Hepatocyte (in vitro differentiated cells): ENCODE measurements at places on chromosomes 13 and 19. TPM values are rescaled to one million over a fixed set of nuclear protein-coding genes. Genes with fewer than 3 reads are reported as not detected.

GRCh38 chr13:107238262-107238981 is 670.5 kb upstream of the ARGLU1 start:
- DNase-seq = no peak

DNA sequence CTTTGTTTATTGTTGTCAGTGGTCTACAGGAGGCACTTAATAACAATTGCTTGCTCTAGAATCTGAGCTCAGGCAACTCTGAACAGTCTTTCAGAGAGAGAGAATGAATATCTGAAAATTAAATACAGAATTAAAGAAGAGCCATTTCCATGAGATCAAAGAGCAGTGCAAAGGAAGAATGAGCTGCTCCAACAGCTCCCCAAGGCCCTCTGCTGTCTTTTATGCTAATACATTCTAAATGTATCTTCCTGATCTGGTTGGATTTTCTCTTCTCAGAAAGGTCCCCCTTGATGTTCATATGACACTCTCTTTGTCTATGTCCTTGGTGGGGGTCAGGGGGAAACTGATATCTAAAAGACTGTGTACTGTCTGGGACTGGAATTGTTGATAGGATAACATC is 1029.6 kb downstream of the PCDH9 start:
- DNase-seq = no peak

- no peak for DNase-seq
These were observed 163.4 kb downstream of the FOXO1 start for GRCh38 chr13:40503011-40503410.

DNA sequence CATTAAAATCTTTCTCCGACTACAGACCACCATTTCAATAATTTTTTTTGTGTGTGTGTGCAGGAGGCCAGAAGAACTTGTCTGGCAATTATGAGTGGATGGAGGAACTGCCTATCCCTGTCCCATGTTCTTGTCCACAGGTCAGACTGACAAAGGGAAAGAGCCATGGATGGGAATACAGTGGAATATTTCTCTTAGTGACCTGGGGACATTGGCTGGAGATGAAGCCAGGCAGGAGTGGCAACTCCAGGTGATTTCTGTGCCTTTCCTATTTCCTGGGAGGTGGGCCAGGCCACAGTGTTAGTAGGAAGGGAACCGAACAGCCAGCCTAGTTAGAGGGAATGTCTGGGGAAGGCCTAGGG is 3.7 kb downstream of the PSG9 start:
- no peak for DNase-seq

DNA sequence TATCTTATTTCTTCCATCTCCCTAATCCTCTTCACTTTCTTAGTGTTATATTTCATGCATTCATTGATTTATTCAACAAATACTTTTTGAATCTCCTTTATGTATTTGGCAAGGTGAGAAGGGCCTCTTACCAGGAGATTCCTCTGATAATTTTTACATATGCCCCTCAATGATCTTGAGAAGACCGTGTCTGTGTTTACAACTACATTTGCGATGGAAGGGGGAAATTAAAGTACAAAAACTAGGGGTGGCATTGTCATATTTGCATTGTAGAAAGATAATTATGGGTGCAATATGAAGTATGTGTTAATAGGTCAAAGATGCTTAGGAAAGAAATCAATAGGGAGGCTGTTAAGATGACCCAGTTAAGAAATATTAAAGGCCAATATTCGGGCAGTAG is 1108.4 kb upstream of the MIR17HG start:
- no peak for DNase-seq

DNA sequence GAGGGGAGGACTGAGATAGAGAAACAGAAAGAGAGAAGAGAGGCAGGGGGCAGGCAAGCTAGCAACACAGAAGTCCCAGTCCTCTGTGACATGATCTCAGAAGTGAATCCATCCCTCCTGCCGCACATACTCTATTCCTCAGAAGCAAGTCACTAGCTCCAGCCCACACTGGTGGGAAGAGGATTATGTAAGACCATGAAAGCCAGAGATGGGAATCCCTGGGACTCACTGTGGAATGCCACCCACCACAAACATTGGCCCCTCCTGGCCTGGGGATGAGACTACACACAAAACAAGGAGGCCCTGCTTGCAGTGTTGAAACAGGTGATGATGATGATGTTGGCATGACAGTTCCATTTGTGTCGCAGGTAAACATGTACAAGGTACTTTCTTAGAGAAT is 419.9 kb downstream of the IRS2 start:
- DNase-seq = no peak

CGB2 gene
- not detected in 2 replicates for total RNA-seq
